Ureter (tissue), 1 donor: ENCODE measurements at places on chromosomes 5 and 9.

- DNase-seq: no peak
These were observed 271.8 kb downstream of the TRIM32 start for GRCh38 chr9:116958881-116959280.

DNA sequence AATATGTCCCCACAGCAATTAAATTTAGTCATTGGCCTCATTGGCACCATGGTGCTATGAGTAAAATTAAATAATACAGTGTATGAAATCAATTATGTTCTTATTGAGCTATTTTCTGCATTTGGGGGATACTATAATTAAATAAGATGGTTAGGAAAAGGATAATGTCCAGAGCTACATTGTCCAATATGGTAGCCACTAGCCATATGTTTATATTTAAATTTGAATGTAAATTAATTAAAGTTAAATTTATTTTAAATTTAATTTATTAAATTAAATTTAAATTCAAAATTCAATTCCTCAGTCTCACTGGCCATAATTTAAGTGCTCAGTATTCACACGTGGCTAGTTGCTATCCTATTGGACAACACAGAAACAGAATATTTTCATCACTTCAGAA lies 115.7 kb downstream of the SPATA31D1 start:
- no peak for DNase-seq

DNA sequence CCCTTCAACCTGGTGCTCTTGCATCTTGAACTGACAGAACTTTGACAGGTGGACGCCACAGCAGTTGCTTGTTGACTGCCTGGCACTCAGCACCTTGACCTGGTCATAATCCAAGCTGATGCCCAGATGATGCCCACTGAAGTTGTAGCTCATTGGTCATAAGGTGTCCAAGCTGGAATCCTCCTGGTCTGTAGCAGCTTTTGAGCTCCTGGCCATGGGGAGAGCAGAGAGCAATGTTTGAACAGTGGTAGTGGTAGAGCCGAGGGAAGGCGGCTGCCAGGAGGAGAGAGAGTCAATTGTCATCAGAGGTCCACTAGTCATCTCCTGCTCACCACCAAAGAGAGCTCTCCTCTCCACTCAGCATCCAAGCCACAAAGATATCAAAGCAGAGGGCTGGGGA lies 23.3 kb downstream of the CSF2 start:
- no peak for DNase-seq

GRCh38 chr9:32899761-32900160 lies 101.7 kb downstream of the APTX start:
- no peak for DNase-seq

DNA sequence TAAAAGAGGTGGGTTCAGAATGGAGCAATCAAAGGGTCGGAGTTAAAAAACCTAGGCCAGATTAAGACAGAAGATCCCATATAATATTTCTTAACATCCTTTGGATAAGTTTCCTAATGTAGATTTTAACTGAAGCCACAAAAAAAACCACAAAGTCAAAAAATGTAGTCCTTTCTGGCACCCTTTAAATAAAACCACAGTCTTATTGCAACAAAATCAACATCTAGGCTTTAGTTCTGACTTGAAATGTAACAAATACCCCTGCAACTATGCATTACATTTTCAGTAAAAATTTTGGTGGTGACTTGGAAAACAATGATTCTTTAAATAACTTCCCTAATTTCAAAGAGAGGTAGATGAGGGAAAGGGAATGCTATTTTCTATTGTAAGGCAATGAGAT lies 109.2 kb downstream of the PSAT1 start:
- no peak for DNase-seq

- no peak for DNase-seq
These were observed 26.4 kb downstream of the RGS7BP start for GRCh38 chr5:64532212-64532611.

- DNase-seq: no peak
These were observed 518.1 kb upstream of the NUDT12 start for GRCh38 chr5:104080646-104081175.

DNA sequence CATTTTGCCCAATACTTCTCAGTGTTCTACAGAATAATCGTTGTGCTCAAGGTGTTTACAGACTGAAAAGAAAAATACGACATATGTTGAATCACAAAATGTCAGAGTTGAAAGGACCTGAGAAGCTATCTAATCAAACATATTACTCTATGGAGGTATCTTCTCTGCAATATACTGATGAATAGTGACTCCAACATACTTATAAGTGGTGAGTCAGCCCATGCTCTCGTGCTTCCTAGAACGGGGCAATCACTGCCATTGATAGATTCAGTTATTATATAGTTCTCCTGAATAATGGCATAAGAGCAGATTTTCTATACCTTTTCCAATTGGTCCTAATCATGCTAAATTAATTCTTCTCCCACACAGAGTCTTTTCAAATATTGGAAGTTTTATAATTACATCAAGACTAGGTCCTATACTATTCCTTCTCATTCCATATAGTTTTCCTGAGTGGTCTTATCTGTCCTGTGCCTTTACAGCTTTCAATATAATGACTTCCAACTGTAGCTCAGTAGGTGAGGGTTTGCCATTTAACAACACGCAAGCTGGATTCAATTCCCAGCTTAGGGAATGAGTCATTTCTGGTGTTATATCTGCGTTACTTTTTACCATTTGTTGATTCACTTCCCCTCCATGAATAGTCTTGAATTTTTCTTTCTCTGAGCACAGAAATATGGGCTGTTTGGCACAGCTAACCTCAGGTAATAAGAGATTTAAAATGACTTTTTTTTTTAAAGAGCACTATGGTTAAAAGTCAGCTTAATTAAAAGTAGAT lies 81.1 kb downstream of the PLK2 start:
- no peak for DNase-seq

DNA sequence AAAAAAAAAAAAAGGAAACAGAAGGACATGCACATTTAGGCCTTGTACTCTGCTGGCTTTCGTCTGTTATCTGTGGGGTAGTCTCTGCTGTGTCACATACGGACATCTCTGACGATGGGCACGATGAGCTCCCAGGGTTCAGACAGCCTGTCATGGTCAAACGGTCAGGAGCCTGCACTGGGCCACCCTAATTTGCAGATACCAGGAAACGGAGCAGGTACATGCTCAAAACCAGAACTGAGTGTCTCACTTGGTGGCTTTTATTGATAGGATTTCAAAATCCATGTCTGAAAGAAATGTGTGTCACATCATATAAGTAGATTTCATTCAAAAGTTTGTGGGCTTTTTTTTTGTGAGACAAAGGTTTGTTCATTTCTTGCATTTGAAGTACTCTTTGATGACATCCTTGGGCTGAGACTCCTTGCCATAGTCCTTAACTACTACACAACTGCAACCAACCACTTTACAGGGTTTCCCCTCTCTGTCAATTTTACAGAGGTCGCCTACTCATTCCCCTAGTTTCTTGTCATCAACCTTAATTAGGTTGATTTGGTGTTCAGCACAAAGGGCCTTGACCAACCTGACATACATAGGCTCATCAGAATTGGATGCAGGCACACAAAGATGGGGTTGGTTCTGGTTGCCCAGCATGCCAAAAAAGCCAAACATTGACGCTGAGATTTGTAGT lies 9.0 kb downstream of the CKMT2 start:
- DNase-seq: no peak

GRCh38 chr5:65366655-65367054 lies 115.1 kb downstream of the ADAMTS6 start:
- DNase-seq: no peak

GRCh38 chr9:134655586-134656333 lies 14.2 kb downstream of the COL5A1 start:
- no peak for DNase-seq

DNA sequence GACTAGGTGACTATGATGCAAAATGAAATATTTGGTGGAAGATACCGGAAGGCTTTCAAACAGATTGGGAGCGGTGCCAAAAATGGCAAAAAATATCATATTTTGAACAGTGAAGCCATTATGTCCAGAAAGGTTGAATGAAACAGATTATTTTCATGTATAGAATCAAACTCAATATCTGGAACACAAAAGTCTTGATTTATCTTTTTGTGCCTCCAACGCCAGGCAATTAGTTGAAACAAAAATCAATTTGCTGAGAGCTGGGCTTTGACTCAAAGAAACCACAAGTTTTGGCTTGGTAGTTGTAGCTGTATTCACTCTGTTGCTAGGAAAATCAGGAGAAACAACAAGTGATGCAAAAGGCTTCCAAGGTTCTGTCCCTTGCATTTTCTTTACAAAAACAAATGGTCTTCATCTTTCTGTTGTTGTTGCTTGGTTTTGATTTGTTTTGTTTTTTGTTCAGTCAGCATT lies 421.7 kb upstream of the TYRP1 start:
- DNase-seq: no peak

- no peak for DNase-seq
These were observed 513.0 kb downstream of the MTRR start for GRCh38 chr5:8381972-8382371.

DNA sequence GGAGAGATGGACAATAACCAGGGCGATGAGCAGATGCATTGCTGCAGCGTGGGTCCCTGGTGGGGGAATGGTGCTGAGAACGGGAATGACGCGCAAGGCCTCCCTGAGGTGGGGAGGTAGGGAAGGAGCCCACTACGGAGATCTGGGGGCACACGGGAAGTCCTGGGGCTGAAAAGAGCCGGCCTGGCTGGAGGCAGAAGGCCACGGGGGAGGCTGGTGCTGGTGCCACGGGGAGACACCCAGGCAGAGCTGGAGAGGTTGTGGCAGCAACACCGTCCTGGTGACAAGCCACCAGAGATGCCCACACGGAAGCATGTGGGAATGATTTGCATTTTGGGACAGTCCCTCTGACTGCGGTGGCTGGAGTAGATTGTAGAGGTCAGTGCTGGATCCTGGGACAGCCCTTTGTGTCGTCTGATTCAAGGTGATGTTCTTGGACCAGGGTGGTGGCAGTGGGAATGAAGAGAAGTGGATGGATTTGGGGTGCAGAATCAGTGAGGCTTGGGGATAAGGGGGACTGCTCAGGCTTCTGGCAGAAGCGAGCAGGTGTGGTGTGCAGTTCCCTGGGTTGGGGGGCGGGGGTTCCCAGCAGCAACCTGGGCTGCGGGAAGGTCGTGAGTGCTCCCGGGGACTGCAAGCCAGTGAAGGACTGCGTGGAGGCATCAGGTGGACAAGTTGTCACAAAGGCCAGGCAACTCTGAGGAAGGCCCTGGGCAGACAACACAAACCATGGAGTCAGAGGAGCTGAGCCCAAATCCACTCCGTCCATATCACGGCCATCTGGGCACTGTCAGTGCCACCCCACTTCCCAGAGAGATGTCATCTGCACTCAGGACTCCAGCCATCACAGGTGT lies 25.2 kb upstream of the CNOT6 start:
- DNase-seq: no peak
